ENCODE measurements at places on chromosomes 2 and 18. TPM values are rescaled to one million over a fixed set of nuclear protein-coding genes. Genes with fewer than 3 reads are reported as not detected.

The C2orf81 gene
- total RNA-seq: 2.7 TPM

The TUBB8B gene
- not detected for total RNA-seq

The DSC1 gene
- not detected for total RNA-seq

The HOXD12 gene
- total RNA-seq: not detected

The RGPD8 gene
- 22.7 TPM for total RNA-seq

The BIRC6 gene
- 74.5 TPM for total RNA-seq

The NDUFB3 gene
- total RNA-seq: 130 TPM

GRCh38 chr18:34522603-34523002, 187.5 kb upstream of the DTNA start:
- H3K4me1 ChIP-seq: no peaks in the 10 kb centered on the region
- H3K27ac ChIP-seq: no peak overlapping the region
- no peak overlapping the region for H3K4me3 ChIP-seq
- DNase-seq: no peak
- H3K27me3 ChIP-seq: no peaks in the 10 kb centered on the region
